Keratinocyte (primary cell): ENCODE measurements at places on chromosomes 5 and 9. TPM values are rescaled to one million over a fixed set of nuclear protein-coding genes. Genes with fewer than 3 reads are reported as not detected.

- no peak for DNase-seq
These were observed 8.6 kb upstream of the GLE1 start for GRCh38 chr9:128495804-128496417.

PCDHGA10 gene
- polyA plus RNA-seq: 1.3 to 1.8 TPM (median 1.6 TPM) in 3 replicates

DNA sequence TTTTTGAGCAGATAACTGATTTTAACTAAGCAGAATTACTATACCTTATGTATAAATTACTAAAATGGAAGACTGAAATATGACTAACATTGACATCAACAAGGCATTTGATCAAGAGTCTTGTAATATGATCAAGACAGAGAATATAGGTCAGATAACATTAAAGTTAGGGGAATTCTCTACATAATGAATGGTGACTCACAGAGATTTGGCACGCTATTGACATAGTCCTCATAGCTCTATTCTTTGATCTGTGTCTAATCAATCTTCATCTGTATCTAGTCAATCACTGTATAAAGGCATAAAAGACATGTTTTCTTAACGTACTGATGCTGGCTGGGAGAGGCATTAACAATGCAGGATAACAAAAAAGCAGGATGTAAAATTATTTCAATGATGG lies 17.4 kb downstream of the ABITRAM start:
- no peak for DNase-seq

ANKRD20A1 gene
- 0.06 to 0.21 TPM (median 0.09 TPM) in 3 replicates for polyA plus RNA-seq

DNA sequence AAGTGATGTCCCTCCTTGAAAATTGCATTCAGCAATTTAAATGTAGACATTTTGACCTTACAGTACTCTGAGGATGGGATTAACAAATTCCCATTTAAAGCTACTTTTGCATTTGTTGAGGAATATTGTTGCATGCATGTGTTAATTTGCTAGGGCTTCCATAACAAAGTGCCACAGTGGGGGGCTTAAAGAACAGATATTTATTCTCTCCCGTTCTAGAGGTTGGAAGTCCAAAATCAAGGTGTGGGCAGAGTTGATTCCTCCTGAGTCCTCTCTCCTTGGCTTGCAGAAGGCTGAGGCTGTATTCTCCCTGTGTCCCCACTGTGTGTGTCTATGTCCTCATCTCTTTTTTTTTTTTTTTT lies 51.8 kb upstream of the CDK20 start:
- no peak for DNase-seq

- DNase-seq: no peak
These were observed 46.7 kb downstream of the RCL1 start for GRCh38 chr9:4839470-4839912.

- DNase-seq: peak; percentile 36
These were observed 64.2 kb downstream of the KLF4 start for GRCh38 chr9:107425101-107426025.

DNA sequence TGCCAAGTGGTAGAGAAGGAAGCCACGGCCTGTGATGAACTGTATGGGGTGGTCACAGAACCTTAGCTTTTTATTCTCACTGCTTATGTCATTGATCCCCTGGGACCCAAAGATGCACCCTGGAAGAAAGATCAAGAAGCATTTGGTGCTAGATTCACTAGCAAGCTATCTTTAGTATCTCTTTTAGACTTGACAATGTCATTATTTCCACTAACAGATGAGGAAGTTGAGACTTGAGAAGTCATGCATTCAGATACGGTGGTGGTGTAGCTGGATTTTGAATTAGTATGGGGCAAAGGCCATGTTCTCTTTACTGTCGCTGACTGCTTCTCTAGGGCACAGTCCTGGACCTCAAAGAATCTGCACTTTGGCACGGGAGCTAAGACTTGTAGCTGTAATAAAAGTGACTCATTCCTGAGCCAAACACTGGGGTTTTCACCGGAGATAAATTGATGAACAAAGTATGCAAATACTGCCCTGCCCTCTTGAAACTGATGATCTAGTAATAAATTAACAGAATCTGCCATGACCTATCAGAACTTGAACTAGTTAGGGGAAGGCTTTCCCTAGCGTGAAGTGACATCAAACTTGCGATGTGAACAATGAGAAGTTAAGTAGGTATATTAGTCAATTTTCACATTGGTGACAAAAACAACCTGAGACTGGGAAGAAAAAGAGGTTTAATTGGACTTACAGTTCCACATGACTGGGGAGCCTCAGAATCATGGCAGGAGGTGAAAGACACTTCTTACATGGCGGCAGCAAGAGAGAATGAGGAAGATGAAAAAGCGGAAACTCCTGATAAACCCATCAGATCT lies 5.4 kb downstream of the GDA start:
- no peak for DNase-seq

- no peak for DNase-seq
These were observed 727 bp downstream of the RHOBTB3 start for GRCh38 chr5:95731571-95732554.

DNA sequence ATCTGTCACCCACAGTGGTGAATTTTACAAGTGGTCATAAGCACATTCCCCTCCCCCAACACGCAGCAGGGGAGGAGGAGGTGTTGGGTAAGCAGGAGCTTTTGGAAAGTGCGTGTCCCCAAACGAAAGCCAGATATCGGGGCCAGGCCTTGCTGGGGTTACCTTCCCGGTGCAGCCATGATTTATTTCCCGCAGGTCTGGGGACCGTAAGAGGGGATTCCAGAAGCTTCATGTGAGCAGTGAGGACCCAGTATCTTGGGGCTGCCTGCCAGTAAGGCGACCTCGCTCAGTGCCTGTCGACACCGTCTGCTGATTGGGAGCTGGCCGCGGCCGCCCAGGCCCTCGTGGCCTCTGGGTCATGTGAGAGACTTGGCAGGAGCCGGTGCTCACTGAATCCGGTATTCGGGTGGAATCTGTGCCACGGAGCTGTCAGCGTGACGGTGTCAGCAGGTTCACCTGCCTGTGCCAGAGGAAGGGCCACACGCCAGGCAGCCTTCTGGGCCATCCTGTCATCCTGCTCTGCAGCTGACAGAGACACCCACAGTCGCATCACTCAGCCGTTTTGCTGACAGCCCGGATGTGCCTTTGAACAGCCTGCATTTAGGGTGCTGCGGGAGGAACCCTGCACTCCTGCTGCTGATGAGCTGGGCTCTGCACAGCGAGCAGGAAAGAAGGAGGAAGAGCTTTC lies 37.3 kb downstream of the SEC61B start:
- no peak for DNase-seq

BNC2 gene
- 1.1 to 2.2 TPM (median 1.1 TPM) in 3 replicates for polyA plus RNA-seq

DNA sequence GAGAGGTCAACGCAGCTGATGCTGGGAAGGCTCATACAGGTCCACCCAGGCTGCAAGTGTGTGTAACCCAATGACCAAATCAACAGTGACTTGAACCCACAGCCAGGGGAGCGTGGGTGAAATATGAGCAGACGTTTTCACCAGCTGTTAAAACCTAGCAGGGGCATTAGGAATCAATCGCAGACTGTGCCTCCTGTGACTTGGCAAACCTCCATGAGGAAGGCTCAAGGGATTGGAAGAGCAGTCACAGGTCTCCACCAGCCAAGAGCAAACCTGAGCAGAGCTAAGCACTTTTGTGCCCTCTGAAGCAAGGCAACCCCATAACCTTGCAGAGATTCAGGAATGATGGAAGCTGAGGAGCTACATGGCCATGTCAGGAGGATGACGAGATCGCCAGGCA lies 25.5 kb downstream of the INSYN2B start:
- no peak for DNase-seq

GRCh38 chr5:71862507-71863060 lies 143.5 kb downstream of the CARTPT start:
- no peak for DNase-seq

DNA sequence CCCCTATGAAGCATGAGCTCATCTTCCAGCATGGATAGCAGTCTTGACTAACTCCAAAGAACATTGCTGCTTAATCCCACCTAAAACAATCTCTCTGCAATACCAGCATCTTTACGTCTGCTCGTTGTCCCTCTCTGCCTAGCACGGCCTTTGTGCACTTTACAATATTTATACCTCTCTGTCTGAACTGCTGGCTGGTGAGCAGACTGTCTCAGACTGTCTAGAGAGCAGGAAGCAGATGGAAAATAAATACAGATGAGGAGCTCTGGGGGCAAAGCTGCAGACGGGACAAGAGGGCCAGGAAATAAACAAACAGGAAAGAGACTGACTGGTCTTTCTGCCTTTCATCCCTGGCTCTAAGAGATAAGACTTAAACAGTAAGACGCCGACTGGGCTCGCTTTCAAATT lies 224.8 kb downstream of the ENC1 start:
- no peak for DNase-seq

GRCh38 chr9:100108559-100108958 lies 9.5 kb downstream of the INVS start:
- no peak for DNase-seq

- DNase-seq: no peak
These were observed 79.0 kb upstream of the ZNF608 start for GRCh38 chr5:124825250-124825982.

GRCh38 chr5:169296419-169297143 lies 4.4 kb downstream of the SLIT3 start:
- no peak for DNase-seq

DNA sequence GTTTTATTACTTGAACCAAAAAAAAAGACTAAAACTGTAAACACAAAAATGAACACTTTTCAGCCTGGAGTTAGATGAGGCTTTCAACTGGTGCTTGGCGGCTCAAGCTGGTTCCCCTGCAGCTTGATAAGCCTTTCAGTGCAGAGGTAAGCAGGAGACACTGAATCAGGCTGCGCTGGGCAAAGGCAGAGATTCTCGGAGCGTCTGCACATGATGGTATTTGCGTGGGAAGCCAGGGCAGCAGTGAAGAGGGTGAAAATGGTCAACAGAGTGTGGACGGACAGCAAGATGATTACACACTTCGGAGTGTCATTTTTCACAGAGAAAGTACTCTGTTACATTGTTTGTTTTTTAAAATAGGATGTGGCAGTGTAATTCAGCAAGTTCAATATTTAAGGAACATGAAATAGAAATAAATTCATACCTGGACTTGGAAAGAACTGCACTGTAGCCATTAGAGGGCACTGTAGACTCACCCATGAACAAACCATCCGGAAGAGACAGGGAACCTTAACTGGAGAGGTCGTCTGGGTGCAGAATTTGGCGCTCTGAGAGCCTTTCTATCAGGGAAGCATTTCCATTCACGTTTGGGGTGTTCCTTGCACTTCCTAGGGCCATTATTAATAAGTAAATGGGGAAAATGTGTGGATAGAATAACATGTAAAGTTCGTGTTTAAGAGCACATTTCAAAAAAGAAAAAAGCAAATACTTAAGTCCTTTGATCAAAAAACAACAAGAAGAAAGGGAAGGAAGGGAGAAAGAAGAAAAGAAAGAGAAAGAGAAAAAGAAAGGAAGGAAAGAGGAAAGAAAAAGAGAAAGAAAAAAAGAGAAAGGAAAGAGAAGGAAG lies 69.8 kb downstream of the ICE1 start:
- DNase-seq: no peak

DNA sequence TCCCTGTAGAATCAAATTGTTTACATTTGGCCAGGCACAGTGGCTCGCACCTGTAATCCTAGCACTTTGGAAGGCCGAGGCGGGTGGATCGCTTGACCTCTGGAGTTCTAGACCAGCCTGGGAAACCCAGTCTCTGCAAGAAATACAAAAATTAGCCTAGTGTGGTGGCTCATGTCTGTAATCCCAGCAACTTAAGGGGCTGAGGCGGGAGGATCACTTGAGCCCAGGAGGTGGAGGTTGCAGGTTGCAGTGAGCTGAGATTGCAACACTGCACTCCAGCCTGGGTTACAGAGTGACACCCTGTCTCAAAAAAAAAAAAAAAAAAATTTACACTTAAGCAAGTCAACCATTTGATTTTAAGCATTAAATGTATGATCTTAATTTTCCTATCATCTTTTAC lies 17.5 kb upstream of the IQGAP2 start:
- DNase-seq: no peak

DNA sequence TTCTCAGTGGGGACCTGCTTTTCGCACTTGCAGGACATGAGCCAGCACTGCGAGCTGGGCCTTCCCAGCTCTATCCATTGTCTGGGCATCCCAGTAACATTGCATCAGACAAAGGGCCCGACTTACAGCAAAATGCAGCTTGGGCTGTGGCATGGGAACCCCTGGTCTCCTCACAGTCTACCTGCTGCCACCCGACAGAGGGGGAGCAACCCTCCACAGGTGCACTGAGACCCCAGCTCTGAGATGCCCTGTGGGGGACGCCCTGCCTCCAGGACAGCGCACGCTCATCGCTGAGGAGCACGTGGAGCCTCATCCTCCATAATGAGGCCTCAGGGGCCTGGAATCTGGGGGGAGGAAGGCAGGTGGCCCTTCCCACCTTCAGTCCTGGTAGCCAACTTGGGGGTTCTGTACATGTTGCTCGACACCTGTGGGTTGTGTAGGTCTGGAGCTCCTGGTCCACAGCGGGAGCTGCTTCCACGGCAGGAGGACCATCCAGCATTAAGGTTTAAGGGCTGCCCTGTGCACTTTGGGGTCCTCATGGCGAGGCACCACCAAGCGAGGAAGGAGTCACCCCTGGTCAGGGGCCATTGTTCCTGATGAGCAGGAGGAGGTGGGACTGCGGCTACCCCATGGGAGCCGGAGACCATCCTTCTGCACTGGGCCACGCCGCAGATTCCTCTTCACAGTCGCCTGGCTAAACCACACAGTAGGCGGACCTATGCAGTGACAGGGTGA lies 376.5 kb upstream of the IRX1 start:
- no peak for DNase-seq

- no peak for DNase-seq
These were observed 69.6 kb upstream of the FSTL4 start for GRCh38 chr5:133681896-133682295.

GRCh38 chr5:172931001-172931536 lies 28.2 kb upstream of the RPL26L1 start:
- DNase-seq: peak; percentile 40
